Left hindlimb (tissue), 1 donor: ENCODE measurements at places on chromosomes 2 and 18.

DNA sequence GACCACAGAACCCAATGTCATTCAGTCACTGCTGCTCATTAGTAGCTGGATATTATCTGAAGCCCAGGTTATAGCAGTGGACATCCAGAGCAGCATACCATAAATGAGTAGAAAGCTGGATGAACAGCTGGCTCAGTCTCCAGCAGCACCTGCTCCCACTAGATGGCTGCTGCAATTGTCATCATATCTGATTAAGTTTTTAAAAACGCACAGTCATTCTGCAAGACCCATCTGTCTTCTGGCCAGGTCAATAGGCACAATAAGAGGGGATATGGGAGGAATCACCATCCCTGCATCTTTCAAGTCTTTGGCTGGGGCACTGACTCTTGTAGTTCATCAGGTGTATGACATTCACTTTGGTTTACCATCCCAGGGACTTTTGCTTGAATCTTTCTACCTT lies 55.1 kb upstream of the XDH start:
- no peak for DNase-seq

DNA sequence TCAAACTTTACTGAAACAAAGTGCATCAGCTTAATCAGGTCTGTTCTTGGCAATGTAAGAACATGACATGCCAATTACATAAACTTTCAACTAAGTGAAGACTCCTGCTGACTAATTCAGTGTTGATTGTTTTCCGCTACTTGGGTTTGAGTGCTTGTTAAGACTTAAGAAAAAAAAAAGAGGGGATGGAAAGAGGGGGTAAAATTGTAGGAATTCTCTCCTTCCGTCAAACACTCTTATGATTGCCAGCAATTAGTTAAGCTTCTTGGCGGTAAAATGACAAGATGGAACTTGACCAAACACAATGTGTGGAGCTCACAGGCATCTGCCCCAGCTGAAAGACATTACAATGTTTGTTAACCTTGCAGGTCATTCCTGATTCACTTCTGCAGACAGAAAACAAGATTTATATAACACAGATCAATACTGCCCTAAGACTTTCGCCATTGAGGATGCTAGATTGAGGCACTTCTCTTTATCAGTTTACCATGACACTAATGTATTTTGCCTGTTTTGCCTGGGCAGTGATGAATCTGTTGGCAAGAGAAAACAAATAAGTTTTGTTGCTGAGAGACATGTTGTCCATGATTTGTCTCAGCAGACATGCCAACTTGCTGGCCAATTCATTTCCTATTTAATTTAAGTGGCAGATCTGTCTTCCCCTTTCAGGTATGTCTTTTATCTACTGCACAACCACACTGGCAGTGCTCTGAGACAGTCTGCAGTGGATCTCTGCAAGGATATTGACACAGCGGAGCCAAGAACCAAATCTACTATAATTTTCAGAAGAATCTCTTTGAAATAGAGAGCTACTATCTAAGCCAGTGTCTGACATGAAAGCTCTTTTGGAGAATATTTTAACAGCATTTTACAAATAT lies 410.0 kb upstream of the KCNH7 start:
- DNase-seq: no peak

- no peak for DNase-seq
Measured at GRCh38 chr2:6645672-6646071, 220.0 kb downstream of the CMPK2 start.

GRCh38 chr2:211408483-211408891 lies 852.1 kb downstream of the CPS1 start:
- DNase-seq: no peak

DNA sequence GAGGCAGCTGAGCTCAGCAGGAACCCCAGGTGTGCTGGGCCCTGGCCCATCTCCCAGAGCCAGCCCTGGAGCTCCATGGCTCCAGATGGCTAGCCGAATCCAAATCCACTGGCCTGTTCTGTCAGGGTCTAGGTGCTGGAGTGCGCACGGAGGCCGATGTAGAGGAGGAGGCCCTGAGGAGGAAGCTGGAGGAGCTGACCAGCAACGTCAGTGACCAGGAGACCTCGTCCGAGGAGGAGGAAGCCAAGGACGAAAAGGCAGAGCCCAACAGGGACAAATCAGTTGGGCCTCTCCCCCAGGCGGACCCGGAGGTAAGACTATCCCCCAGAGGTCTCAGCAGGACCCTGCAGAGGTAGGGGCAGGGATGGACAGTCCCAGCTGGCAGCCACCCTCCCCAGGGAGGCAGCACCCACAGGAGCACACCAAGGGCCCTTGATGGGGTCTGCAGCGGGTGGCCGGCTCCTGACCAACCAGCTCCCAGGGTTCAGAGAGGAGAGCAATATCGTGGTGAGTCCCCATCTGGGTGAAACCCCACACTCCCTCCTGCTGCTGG lies 26.1 kb upstream of the PRLH start:
- no peak for DNase-seq

- DNase-seq: no peak
Measured at GRCh38 chr2:181140928-181141327, 160.5 kb downstream of the UBE2E3 start.

GRCh38 chr2:144935191-144935590 lies 415.3 kb upstream of the ZEB2 start:
- no peak for DNase-seq

- DNase-seq: no peak
Measured at GRCh38 chr2:9248363-9248762, 41.8 kb downstream of the ASAP2 start.

DNA sequence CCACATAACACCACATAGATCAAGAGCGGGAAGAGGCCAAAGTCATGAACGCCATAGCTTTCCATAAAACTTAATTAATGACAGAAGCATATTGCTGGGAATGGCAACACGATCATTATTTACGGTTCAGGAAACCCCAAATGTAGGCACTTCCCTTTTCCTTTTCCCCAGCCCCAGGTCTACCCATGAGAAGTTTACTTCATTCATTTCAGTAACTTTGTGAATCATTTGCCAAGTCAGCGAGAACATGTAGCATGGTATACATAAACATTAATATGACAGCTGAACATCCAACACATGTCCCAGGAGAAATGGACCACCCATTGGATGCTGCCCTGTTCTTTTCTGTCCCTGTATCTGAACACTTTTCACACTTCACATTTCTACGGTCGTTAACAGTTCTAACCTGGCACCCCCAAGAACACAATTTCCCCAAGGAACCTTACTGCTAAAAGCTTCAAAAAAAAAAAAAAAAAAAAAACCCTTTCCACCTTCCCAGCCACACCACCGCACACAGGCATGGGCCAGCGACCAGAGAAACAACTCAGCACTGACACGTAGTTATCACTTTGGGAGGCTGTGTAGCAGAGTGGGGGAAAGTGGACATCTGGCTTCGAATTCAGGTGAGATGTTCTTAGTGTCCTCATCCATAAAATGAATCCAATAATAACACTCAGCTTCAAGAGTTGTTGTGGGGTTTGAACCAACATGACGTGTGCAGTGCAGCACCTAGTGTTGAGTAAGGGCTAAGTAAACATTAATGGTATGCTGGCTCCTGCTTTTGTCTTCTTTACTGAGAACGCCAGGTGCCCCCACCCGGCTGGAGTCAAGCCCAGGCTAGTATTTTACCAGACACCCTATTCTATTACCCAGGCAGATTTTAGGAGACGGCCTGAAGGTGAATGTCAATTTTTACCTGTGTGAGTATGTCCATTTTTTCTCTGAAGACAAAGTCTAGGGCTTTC lies 371.5 kb downstream of the LNPK start:
- DNase-seq: no peak

DNA sequence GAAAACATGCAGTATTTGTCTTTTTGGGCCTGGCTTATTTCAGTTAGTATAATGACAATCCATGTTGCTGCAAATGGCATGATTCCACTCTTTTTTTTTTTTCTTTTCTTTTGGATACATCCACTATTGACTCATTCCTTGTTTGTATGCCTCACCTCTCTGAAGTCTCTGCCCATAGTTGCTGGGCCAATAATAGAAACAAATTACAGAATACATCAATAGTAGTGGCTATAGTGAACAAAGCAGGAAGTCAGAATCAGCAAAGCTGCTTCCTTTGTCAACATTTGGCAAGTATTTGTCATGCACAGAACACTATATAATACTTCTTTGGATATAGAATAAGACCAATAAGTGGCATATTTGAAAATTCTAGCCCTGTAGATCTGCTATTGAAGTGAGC lies 609.7 kb downstream of the STK39 start:
- no peak for DNase-seq

- DNase-seq: no peak
Measured at GRCh38 chr18:49691177-49691608, 122.1 kb downstream of the ACAA2 start.

DNA sequence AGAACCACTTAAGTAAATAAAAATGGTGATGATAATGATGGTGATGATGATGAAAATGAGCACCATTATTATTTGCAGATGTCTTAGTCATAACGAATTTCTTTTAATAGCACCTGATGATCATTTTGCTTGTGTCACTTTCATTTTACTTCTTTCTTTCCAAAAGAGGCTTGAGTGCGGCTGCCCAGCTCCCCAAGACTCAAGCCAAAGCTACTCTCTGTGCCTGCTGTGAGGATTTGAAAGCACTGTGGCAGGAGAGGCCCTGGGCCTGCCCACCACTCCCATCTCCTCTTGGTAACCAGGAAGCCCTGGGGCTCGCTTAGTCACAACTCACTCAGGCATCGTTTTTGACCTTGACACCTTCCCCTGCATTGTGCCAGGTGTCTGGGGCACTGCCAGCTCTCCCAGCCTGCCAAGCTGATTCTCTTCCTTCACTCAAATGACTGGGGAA lies 41.2 kb downstream of the RPL37A start:
- DNase-seq: no peak

- no peak for DNase-seq
Measured at GRCh38 chr2:16020389-16021008, 80.1 kb downstream of the MYCN start.

GRCh38 chr18:48935433-48935774 lies 15.4 kb downstream of the SMAD7 start:
- no peak for DNase-seq
